ENCODE measurements at places on chromosomes 11 and 22.

DNA sequence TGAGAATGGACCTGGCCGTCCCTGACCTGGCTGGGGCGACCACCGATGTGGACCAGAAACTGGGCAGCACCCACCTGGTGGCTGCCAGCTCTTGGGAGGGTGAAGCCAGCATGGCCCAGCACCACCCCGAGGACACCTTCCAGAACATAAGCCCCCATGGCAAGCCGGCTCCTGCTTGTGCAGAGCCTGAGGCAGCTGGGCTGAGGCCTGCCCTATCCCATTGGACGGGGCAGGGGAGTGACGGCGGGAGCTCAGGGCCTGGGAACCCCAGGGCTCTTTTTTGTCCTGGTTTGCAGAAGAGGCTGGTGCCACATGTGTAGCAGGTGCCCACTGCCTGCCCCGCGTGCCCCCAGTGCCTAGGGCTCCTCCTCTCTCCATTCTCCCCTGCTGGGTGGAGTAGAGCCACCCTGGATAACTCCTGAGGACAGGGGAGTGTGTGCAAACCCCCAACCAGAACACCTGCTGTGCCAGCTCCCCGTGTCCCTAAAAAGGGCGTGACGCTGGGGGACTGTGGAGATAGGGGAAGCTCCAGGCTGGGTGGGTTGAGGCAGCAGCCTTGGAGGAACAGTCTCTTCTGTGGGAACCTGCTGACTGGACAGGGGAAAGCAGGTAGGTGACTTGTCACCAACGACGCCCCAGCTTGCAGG, 11.9 kb downstream of the DUSP8 start:
- no peak for DNase-seq

DNA sequence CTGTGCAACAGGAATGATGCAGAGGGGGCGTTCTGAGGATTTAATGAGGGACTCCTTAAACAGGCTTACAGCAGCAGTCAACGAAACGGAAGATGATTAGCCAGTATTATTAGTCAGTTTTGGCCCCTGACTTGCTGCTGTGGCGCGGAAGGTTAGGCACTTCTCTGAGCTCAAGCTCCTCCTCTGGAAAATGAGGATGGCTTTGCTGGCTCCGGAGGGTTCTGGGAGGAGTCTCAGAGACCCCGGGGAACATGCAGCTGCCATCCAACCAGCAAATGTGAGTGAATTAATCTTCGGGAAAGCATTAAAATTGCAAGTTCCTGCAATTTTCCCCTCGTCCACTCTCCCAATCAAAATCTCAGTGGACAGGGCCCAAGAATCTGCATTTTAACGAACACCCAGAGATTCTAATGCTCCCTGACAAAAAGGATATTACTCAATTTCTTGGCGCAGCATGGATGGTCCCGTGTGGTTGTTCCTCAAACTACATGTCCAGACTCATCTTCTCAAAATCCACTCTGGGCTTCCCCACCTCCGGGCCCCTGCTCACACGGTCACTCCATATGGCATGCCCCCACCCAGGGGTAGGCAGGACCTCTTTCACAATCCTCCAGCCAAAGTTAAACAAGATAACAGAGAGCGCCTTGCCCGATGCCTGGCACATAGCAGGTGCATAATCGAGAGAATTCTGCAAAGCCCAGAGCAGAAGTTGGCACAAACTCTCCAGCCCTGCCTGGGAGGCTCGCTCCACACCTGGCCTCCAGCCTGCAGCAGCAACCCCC, 6.4 kb downstream of the ELFN2 start:
- no peak for DNase-seq

DNA sequence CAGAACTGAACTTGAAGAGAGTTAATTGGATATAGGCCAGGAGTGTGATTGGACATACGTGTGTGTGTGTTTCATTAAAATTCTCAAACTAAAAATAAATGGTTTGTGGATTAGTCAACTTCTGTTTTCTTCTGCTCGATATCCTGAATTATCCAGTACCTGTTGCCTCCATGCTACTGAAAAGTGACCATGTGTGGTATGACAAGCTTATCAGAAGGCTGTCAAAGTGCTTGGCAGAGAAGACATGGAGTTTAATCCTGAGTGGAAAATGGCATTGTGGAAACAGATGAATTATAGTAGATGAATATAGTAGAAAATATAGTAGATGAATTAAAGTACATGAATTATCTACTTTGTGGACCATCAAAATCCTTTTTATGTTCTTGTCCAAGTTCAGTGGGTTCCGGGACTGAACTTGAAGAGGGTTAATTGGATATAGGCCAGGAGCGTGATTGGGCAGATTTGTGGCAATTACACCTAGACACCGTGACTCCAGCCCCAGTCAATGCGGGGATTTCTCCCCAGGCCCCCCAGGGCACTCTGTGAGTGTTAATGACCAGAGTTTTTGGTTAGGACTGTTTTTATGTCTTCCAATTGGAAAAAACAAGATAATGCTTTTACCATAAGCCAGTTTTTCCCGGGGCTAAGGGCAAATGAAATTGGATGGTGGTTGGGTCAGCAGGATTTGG, 30.1 kb downstream of the GRAMD1B start:
- DNase-seq: no peak

GRCh38 chr11:77252555-77253270, 48.8 kb downstream of the GDPD4 start:
- no peak for DNase-seq

GRCh38 chr11:97684486-97685439, 1295.0 kb downstream of the JRKL start:
- DNase-seq: no peak
